Inflammatory macrophage (primary cell): ENCODE measurements at places on chromosomes 6 and 20.
A peak's percentile ranks its signal among the peaks of the same experiment; 100 is the strongest.

GRCh38 chr6:18530201-18530600 is 143.1 kb downstream of the RNF144B start:
- no peak for DNase-seq

GRCh38 chr20:7274870-7275269 is 507.4 kb downstream of the BMP2 start:
- DNase-seq: no peak

DNA sequence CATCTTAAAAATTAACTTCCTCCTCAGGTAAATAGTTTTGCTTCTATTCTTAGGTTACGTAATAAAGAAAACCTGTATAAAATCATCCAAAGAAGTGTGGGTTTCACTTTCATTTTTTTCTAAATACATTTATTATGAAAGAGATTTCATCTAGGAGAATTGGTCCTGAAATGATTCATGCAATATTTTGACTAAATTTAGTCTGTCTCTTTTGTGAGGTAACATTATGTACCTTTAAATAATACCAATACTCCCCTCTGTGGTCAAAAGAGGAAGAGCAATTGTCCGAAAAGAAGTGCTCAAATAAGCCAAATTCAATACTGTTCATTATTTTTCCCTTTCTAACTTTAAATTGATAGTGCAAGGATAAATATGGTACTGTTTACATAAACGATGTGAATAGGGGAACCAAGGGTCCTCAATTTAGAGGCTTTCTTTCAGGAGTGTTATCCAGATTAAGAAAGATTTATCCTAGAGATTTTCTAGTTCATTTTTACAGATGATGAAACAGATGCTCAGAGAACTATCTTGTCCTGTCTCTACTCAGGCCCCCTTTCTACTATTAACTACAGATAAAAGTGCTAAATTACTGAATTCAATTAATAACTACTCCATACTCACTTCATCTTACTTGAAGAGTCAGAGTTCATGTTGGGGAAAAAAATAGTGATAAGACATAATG is 26.2 kb downstream of the CYP39A1 start:
- DNase-seq: peak; percentile 10

DNA sequence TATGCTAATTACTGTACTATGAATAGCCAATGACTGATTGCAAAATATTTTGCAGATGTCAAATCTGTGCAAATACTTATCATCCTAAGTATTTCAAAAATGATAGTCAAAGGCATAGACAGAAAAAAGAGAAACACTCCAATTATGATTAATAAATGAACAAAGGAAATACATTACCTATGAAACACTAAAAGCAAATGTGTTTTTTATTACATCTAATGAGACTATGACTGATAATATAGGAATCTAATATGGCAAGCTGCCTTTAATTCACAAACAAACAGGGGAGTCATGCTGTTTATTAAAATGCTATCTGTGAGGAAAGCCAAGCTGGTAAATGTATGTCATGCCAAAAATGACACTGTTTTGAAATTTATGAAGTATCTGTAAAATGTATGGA is 713.2 kb upstream of the NRSN1 start:
- DNase-seq: no peak

DNA sequence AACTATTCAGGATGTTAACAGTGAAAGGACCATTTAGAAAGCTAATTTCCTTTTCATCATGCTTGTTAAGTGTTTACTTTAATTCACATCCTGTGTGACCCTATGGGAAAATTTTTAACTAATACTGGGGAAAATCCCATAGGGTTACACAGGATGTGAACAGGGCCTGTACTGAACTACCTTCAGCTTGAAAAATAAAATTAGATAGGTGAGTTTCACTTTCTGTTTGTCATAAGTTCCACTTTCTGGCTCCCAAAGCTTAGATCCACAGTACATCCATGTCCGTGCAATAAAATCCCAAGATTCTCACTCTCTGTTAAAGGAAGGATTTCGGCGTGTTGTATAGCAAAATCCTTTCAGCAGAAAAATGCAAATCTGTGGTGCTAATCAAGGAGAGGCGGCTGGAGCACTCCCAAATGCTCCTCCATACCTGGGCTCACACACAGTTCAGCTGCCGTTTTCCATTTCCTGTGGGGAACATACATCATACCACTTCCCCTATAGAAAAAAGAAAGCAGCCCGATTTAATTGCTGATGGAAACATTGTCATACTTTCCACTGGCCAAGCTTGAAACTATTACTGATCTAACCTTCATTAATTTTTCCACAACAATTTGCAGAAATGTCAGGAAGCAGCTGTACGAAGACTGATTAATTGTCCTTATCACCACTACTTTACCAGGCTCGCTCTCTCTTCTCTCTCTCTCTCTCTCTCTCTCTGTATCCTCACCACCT is 125.2 kb downstream of the HIVEP2 start:
- DNase-seq: peak; percentile 28

GRCh38 chr6:56959938-56960337 is 5.0 kb downstream of the BEND6 start:
- DNase-seq: no peak

DNA sequence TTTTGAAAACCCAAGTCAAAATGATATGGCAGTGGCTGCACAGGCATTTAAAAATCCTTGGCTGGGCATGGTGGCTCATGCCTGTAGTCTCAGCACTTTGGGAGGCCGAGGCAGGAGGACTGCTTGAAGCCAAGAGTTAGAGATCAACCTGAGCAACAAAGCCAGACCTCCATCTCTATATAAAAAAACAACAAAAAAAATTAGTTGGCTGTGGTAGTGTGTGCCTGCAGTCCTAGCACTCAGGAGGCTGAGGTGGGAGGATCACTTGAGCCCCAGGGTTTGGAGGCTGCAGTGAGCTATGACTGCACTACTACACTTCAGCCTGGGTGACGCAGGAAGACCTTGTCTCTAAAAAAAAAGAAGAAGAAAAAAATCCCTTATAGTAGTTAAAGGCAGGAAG is 142.9 kb downstream of the MYB start:
- DNase-seq: no peak

DNA sequence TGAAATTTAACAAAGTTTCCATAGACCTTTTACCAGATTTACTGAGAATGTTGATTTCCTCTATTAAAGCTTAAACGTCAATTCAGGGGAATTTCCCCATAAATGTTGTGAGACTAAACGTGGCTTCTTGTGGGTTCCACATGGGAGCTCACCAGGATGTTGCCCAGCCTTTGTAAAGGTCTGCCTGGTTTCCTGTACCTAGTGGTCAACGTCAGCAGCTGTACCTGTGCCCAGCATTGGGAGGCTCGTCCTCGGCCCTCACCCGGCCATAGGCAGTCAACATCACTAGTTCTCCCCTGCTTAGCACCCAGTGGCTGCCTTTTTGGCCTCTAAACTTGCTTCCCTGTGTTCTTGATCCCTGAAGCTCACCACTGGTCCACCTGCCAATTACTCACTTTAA is 22.1 kb upstream of the CD83 start:
- no peak for DNase-seq

DNA sequence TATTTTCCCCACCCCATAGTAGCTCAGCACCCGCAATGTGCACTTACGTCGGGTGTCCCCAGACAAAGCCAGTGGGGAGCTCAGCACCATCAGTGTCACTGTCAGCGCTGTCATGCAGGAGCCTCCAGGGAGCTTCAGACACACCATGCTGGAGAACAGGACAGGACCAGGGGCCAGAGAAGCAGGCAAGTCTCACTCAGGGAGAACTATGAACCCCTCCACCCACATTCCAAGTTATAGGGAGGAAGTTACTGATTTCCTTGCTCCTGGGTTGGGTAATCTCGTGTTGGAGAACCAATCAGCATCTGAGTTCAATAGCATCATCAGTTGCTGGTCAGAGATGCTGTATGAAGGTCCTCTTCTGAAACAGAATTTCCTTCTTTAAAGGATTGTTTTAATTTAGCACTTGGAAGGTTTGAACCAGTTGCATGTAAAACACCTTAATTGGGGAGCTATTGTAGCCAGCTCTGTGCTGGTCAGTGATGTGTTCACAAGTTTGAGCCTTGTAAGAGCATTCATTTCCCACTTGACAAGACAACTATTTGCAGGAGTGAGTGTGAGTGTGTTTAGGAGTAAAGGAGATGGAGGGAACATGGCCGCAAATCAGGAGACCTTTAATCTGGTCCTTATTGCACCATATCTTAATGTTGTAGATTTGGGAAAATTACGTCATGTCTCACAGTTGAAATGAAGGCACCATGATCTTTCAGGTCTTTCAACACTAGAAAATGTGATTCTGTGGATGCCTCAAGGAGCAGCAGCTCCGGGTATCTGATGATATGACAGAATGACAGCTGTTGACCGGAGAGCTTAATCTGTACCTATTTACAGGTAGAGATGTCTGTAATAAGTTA is at the start of gene HLA-DRB1:
Gene HLA-DRB1 (minus strand): TSS at position 253 of the 854 bp plus-strand sequence. CDS start 106 bp downstream, at position 147.
- DNase-seq: peak; percentile 89

DNA sequence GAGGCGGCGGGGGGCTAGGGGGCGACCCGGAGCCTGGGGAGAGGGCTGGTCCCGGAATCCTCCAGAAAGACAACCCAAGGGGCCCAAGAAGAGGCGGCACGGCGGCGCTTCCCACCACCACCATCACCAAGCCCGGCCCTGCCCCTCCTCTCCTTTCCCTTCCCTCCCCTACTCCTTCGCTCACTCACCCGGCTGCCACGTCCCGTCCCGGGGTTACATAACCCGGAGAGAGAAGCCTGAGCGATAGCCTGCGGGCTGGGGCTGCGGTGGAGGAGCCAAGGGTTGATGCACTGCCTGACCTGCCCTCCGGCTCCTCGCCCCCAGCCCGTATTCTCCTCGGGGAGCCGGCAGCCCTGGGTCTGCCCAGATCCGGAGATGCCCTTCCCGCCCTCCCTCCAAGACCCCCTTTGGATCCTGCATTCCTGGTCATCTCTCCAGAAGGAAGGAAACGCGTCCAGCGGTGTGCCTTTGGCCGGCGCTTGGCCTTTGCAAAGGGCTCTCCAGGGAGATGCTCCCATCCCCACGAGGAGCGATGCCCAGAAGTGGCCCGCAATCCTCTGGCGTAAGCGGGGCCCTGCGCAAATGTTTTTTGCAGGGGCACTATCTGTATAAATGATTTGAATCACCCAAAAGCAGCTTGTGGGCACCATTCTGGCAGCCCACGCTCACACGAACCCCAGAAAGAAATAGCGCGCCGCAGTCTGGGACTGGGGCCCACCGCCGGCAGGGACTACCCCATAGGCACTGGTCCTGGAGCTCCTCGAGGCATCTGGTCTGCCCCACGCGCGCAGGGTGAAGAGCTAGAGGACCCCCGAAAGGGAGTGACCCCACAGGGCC is 4.6 kb upstream of the CPXM1 start:
- DNase-seq: no peak

DNA sequence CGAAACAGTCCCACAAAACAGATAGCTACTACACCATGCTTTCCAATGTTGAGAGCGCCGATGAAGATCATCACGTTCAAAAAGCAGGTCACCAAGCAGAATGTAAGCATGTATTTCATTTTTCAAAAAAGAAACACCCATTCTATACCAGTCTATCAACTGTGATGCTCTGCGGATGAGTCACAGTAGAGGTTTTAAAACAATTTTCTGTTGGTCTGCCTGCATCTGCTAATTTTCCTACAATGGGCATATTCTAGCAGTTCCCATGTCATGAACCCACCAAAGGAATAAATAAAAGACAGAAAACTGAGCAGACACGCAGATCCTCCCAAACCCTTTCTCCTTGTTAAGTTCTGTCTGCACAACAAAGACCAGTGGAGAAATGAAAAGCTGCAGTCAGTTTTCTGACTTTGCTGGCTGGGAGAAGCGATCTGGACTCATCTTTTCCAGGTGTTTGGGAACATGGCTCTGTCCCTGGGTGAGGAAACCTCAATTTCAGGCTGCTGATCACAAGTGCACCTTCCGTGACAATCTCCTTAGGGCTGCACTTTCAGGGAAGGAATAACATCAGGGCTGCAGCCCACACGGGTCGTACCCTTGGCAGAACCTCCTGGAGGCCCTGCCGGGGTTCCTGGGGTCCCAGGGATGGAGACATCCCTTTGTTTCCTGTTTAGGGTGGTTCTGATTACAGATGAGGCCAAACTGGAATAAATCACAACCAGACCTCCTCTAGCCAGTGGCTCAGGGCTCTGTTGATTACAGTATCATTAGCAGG is 200.1 kb downstream of the BMP7 start:
- DNase-seq: no peak

DNA sequence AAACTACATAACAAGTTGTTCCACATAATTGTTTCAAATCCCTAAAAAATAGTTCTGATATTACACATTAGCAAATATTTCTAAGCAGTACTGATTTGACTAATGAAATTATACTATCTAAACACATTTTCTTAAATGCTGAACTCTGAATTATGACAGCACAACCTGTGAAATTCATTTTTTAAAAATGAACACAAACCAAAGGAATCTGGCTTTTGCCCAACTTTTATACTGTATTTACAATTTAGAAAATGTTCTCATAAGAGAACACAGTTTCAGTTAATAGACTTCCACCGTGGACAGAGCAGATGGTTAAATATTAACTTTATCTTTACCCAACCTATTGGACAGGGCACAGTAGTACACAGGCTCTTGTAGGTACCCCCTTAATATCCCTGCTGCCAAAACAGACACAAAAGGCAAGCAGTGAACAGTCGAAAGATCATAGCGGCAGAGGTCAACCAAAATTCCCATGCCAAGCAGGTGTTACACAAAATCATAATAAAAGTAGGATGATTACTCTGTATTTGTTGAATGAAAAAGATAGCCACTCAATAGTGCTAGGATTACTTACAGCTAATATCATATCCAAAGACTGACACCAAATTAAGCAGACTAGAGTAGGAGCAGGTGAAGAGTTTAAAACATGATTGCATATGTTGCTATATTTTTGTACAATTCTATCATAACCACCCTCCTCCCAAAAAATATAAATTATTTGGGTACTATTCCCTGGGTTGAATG is 122.5 kb downstream of the RNGTT start:
- no peak for DNase-seq

- no peak for DNase-seq
Observed at GRCh38 chr6:113894712-113895674, 37.8 kb downstream of the MARCKS start.
